ENCODE measurements at places on chromosomes 5 and 9.

DNA sequence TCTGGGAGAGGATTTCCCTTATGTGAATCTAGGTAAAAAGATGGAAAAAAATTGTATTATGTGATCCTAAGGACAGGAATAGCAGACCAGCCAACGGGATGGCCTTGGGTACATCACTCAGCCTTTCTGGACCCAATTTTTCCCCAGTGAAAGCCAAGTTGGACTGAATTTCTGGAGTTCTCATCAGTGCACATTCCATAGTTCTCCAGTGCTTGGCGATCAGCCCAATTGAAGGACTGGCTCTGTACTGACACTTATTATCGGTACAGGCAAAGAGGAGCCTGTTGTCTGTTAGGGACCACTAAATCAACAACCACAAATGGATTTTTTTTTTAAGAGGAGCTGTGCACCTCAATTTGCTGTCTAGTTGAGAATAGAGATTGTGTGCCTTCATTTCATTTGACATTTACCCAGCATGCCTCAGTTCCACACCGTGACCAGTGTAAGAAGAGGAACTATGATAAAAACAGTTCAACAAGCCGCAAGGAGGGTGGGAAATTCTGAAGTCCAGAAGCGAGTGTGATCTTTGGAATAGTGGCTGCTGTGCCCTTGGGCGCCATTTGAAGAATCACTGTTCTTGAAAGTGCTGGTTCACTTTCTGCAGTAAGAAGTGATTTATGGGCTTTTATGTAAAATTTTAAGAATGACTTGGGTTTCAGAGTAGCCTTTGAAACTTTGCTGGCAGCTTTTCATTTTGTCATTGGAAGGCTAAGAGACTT is 8.0 kb downstream of the ARL10 start:
- DNase-seq, result no peak

DNA sequence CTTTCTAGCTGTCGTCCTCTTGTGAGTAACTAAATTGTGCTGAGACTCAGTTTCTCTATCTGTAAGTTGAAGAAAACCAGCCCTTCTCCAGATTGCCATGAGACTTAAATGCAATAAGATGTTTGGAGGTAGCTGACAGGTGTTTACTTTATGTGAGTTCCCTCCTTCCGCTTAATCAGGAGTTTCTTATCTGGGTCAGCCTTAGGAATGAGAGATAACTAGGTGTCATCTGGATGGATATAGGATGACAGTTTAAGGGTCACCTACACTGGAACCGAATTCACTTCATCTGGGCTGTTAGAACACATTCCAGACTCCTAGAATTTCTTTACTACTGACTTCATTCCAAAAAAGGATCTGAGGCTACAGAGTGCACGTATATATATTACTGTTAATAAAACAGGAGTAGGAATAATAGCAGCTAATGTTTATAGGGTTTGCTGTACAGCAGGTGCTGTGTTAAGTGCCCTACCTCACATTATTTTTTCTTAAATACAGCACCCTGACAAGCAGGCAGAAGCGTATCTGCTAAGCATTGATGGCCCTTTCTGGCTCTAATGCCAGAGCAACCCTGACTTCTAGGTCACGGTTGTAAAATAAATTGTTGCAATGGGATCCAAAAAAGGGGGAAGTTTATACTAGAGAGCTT is 30.0 kb upstream of the CPEB4 start:
- DNase-seq, result peak; percentile 40

DNA sequence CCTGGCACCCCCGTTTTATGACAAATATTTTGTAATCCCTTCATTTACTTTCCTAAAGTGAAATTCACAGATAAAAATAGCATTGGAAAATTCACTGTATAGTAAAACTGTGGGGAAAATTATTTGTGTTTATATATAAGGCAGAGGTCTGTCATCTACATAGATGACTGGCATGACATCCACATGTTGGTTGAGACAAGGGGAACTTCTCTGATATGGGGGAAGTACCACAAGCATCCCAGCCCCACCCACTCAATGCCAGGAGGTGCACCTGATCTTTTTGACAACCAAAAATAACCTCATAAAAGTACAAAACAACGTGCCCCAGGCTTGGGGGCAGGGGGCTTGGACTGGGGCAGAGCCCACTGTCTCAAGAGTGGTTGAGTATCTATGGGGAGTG is 6.3 kb upstream of the TDRD7 start:
- no peak for DNase-seq

DNA sequence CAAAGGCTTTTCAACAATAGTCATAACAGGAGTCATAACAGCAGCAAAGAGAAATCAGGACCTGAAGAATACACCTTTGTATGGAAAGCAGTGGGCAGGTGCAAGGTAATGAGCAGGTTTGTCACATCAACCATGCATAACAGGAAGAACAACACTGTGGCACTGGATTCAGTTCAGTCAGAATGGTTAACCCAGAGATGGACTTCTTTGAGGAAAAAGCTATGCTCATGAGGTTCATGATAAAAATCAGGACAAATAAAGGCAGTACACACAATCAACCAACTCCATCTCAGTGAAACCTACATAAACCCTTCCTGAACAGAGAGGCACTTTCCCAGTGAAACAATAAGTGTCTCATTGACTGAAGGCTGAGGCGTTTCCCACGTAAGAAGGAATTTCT is 27.0 kb downstream of the ABITRAM start:
- no peak for DNase-seq

DNA sequence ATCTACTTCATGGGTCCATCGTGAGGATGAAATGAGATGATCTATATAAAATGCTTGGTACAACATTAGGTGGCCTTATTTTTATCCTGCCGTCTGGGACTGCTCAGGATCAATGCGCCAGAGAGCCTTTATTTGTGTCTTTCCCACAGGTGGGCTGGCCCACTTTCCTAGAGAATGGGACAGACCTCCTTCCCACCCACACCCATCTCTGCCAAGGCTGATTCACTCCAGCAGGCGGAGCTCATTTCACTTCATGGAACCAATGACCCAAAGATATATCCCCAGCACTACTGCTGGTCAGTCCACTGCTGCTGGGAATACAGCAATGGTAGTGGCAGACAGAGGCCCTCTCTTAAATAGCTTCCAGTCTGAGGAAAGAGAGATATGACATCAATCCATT is 35.7 kb downstream of the TGFBI start:
- DNase-seq, result no peak

- DNase-seq, result no peak
Measured at GRCh38 chr9:107929443-107929842, 439.9 kb upstream of the KLF4 start.
